ENCODE measurements at places on chromosomes 7 and 10.

GRCh38 chr7:1961701-1962276 is 271.0 kb downstream of the MAD1L1 start:
- DNase-seq = peak; percentile 50

GRCh38 chr7:102410123-102410522 is 14.0 kb downstream of the PRKRIP1 start:
- no peak for DNase-seq

- no peak for DNase-seq
Observed at GRCh38 chr10:129873351-129873750, 90.7 kb downstream of the EBF3 start.

DNA sequence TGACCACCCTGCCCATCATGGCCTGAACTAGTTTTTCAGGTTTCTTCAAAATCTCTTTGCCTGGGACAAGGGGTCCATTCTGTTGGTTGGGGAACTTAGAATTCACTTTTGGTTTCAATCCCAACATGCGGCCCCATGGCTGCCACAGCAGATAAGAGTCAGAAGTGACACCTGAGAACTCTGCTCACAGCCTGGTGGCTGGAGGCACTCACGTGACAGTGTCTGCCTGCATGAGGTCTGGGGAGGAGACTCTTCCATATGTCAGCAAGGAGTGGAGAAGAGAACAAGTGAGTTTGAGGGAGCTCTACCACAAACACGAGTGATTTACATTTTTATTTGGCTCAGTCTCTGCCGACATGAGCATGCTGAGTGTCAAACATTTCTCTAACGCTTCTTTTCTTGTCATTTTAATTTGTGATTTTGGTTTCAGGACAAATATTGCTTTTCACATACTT is 370.4 kb downstream of the TNS3 start:
- DNase-seq = no peak

- no peak for DNase-seq
Observed at GRCh38 chr7:74324531-74325209, 35.5 kb downstream of the CLIP2 start.

DNA sequence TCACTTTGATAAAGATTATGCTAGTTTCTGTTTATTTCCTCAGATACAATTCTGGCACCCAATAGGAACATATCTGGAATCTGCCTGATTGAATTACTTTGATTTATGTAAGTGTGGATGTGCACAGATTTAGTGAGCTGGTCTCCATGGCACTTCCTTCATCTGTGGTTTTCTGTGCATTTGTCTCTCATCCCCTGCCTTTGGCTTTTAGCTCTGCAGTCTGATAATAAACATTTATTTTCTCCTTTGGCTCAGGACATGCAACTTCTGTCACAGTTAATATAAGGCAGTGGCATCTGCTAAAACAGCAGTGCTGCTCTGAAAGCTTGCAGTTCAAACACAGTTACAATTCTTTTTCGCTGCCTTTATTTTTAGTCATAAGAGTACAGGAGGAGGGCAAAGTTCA is 273.7 kb upstream of the CHRM2 start:
- DNase-seq = no peak

- no peak for DNase-seq
Observed at GRCh38 chr10:59037018-59037389, 139.4 kb upstream of the PHYHIPL start.

GRCh38 chr7:22732556-22733126 is 5.6 kb downstream of the IL6 start:
- no peak for DNase-seq

DNA sequence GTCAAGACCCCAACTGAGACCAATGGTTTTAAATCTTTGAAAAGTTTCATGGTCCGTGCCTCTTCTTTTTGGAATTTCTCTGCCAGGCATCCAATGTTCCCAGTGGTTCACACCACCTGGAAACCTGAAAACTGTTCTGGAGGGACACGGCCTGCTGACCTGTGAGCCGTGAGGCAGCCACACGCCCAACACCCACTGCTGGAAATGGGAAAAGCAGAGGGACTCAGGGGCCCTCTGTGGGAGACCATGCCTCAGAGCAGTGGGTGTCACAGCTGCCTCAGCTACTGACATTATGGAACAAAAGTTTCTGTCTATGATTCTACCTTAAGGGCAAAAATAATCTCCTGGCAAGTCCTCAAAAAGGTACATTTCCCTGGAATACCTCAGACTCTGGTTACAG is 70.4 kb upstream of the VIPR2 start:
- no peak for DNase-seq

DNA sequence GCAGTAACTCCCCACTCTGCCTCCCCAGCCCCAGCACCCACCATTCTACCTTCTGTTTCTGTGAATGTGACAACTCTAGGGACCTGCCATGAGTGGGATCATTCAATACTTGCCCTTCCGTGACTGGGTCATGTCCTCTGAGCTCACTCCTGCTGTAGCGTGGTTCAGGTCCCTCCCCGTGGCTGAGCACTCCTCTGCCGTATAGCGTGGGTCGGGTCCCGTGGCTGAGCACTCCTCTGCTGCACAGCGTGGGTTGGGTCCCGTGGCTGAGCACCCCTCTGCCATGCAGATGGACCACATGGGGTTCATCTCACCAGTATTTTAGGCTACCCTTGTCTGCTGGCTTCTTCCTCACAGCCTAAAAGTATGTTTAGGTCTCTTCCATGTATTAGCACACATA is 43.0 kb downstream of the INSIG1 start:
- no peak for DNase-seq

GRCh38 chr7:46739518-46740234 is 818.6 kb upstream of the IGFBP3 start:
- DNase-seq = no peak

DNA sequence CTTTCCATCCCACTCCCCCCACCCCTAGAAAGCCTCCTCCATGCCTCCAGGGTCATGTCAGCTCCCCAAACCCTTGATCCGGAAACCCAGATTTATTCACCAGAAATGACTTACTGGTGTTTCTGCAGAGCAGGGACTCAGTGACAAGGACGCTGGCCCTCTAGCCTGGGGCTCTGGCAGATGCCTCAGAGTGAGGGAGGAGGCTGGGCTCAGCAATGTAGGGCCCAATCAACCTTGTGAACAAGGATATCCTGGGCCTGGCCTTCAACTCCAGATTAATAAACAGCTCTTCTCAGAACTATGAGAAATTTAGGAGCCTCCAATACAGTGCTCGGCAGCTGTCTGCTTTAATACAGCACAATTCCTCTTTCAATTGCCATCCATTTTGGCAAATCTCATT is at the start of gene MBL2:
Gene MBL2 (minus strand): TSS at position 162 of the 400 bp plus-strand sequence. CDS start 1,149 bp downstream, outside the sequence.
- DNase-seq = no peak

- DNase-seq = no peak
Observed at GRCh38 chr10:105769248-105770184, 1128.4 kb downstream of the SORCS3 start.

DNA sequence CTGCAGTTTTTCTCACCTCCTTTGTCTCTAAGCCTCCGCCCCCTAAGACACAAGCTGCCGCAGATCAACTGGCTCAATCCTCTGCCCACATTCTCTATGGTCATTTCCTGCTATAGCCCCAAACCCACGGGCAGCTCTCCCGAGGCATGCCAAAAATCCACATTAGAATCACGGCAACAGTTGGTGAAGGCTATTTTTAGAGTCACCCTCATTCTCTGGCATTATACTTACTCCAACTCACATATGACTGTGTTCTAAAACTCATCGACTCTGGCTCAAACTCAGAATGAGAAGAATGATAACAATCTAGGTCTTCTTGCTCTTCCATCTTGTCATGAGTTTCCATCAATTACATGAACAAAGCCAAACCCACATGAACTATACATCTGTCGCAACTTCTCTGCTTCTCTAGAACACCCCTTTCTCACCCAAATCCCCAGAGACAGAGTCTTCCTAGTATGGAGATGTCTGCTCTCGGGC is 10.9 kb upstream of the KIAA1549 start:
- no peak for DNase-seq

GRCh38 chr7:159075563-159076238 is 69.0 kb downstream of the VIPR2 start:
- no peak for DNase-seq

DNA sequence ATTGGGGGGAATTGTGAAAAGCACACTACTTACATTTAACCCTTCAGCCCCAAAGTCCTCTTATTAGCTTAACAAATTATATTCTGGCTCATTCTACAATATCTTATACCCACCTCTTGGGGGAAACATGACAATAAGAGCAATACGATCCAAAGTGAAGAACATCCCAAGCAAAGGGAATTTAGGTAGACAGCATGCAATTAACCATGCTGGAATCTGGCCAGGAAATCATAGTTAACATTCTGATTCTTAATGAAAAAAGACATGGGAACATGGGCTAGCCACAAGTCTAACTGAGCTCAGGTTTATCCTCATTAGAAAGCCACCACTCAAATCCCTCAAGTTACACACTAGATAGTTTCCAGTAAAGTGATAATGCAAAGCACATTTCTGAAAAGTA is 241.9 kb upstream of the SLC26A5 start:
- DNase-seq = no peak

DNA sequence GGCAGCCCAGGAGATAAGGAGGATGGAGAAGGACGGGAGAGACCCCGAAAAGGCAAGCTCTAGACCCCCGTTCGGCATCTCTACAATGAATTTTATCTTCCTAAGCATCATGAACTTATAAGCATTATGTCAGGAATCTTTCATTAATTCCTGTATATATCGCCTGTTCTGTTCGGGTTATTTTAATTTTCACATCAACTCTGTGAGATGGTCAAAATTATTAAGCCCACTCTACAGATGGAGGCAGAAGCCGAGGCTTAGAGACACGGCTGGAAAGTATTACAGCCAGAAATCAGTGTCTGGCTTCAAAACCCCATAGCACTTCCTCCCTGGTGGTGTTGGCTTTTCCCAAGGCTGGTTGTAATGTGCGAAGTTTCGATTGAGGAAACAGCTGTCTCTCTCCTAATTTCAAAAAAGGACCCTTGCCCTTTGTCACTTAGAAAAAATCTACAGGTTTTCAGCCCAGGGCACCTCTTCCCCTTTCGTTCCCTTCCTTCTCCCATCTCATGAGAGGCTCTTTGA is 1.5 kb upstream of the GRM8 start:
- DNase-seq = no peak
